ENCODE measurements at places on chromosomes 5 and 9.

- DNase-seq = no peak
These were observed 425.6 kb upstream of the MEF2C start for GRCh38 chr5:89308606-89309040.

DNA sequence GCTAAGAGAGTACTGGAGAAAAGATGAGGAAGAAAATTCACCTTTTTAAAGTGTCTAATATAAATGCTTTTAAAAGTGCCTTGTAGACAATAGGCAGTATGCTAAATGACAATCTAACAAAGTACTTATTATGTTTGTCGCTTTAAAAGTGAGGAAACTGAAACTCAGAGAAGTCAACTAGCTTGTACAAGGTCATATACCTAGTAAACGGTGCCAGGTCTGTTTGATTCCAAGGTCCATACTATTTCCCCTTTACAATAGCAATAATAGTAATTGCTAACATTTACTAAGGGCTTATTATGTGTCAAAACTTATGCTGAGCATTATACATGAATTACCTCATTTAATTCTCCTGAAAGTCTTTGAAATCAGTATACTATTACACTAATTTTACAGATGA, 328.6 kb upstream of the SLC24A2 start:
- no peak for DNase-seq

- DNase-seq = no peak
These were observed 59.7 kb downstream of the CARTPT start for GRCh38 chr5:71778678-71779276.

GRCh38 chr9:92507005-92507404, 24.7 kb upstream of the ASPN start:
- no peak for DNase-seq

DNA sequence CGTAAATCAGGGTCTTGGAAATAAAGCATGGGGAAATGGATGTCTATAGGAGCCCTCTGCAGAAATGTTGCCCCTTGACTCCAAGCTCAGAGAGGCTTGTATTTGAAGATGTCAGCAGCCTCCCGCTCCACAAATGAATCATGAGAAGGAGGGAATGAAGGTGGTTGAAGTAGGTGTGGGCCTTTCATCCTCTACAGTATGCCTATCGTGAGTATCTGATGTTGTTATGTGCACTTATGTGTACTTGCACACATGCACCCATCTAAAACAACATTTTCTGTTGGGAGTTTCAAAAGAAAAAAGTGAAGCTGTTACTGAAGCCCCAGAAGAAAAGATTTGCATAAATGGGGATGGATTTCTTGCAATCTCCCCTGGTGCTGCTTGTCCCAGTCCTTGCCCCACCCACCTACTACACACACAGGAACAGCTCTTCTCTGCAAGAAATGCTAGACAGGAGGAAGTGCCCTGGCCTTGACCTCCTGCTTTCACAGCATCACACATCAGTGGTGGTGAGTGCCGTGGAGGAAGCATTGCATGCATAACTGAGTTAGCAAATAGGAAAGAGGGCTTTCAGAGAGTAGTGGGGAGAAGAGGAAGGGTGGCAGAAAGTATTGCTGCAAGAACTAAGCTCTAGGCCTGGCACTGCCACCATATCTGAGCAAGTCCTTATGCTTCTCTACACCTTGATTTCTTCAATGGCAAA, 156.1 kb downstream of the SNX18 start:
- no peak for DNase-seq

DNA sequence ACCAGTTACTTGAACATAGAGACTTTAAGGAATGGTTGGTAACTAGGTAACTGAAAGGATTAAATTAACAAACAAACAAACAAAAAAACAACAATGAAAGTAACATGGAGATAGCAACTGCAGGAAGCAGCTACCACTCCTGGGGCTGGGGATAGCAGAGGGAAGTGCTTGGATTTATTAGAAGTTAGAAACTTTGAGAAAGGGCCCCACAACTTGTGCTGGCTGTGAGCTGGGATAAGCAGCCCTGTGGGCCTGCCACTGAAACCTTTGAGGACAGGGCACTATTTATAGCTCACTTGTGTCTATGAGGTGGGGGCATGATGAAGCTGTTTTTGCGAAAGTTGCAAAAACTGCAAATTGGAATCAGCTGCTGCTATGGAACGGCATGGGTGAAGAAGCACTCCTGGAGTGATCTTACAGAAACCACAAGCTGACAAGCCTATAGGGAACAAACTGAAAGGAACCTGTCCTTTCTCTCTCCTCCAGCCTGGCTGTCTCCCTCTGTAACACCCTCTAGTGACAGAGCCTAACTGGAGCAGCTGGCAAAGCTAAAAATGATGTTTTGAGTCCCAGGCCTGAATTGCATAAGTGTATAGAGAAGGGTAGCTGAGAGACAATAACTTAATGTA, 91.4 kb upstream of the RANBP6 start:
- DNase-seq = peak; percentile 5

GRCh38 chr5:121982146-121982892, 20.5 kb downstream of the SRFBP1 start:
- DNase-seq = no peak

DNA sequence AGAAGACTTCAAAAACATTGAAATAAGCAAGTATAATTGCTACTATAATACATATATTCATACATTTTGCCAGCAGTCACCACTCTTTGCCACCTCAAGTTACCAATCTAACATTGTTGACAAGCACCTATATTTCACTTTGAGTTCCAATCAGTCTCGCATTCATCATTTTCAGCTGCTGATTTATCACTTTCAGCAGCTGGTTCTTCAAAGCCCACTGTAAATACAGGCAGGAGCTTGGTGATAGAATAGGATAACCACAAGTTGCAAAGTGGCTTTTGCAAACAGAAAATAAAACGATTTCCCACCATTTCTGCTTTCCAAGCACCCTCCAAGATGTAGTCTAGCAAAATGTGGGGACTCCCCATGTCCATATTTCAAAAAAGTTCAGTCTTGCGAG, 114.2 kb upstream of the ITGA1 start:
- DNase-seq = no peak

DNA sequence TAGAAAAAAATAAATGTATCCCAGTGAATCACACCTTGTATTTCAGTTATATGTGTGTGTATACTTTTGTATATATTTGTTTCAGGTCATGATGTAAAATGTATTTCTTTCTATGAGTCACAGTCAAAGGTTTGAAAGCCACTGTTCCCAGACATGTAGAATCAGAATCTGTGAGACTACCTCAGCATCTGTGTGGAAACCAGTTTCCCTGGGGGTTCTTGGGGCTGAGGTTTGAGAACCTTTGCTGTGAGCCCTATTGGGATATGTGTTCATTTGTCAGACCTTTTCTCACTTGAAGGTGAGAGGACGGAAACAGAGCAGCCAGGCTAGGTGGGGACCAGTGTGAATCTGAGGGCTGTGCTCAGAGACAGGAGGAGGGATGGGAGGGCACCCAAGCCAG, 78.7 kb upstream of the SAP30L start:
- DNase-seq = no peak

- DNase-seq = no peak
These were observed 82.0 kb downstream of the ZNF622 start for GRCh38 chr5:16383544-16384052.

DNA sequence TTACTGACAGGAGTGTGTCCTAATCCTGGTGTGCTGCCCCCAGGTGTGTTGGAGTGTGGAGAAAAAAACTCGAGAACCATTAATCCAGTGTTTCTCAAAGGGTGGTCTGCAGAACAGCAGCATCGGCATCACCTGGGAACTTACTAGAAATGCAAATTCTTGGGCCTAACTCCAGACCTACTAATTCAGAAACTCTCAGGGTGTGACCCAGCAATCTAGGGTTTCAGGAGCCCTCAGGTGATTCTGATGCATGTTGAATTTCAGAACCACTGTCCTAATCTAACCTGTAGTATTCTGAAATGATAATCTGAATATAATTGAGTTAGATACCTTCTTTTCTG, 30.0 kb upstream of the IL6ST start:
- DNase-seq = no peak

GRCh38 chr9:38621434-38622287, 1.3 kb upstream of the ANKRD18A start:
- peak; percentile 29 for DNase-seq

GRCh38 chr5:141756196-141756595, 74.2 kb upstream of the ARAP3 start:
- no peak for DNase-seq

DNA sequence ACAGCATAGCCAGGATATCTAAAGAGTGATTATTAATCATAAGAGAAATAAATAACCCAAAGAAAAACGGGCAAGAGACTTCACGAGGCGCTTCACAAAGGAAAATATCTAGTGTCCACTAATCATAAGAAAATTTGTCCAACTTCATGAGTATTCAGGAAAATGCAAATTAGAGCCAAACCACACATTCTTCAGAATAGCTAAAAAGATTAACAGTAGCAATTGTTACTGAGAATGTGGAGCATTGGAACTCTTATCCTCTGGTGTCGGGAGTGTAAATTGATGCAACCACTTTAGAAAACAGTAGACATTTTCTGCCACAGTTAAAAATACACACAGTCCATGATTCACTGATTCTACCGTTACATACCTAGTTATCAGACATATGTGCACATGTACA, 145.7 kb downstream of the CWC27 start:
- no peak for DNase-seq

GRCh38 chr9:92535940-92536850, at the start of gene ECM2:
TSS of gene ECM2 (minus strand) at chr9:92535990. CDS start at chr9:92522866, 13,124 bp downstream.
- no peak for DNase-seq

GRCh38 chr9:16184964-16185646, 632.3 kb downstream of the CCDC171 start:
- peak; percentile 71 for DNase-seq

GRCh38 chr9:2262386-2263071, 247.4 kb downstream of the SMARCA2 start:
- peak; percentile 33 for DNase-seq
